ENCODE measurements at places on chromosomes 2 and 18.

- DNase-seq: no peak
Observed at GRCh38 chr2:230076819-230077218, 8.1 kb upstream of the SLC16A14 start.

DNA sequence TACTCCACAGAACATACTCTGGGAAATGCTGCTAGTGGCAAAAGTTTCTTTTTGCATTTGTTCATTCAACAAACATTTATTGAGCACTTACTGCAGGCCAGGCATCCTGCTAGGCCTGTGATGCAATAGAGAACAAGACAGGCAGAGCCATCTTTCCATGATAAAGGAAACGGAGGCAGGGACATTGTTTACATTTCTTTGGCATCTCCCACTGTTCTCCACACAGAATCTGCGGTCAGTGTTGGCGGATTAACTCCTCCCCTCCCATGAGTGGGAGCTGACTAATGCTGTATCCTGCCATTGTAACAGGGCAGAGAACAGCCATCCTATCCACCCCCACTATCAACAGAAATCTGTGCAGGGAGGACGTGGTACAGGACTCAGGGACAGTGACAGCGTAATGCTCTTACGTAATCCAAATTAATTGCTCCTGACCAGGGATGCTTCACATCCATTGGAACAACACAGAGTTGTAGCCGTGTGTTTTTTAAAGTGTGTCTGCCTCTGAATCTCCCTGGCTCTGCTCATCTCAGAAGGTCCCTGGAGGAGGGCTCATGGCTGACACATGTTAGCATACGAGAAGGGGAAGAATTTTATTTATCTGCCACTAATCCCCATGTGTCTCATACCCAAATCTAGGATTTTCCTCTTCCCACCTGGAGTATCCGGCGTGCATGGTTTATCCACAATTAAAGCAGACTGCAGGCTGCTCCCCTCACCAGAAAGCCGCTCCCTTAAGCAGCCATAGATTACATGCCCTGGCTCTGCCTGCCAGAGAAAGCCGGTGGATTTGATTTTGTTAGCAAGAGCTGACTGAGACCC is 32.3 kb downstream of the STEAP3 start:
- no peak for DNase-seq

- peak; percentile 66 for DNase-seq
Observed at GRCh38 chr2:234981197-234982095, 29.6 kb downstream of the SH3BP4 start.

DNA sequence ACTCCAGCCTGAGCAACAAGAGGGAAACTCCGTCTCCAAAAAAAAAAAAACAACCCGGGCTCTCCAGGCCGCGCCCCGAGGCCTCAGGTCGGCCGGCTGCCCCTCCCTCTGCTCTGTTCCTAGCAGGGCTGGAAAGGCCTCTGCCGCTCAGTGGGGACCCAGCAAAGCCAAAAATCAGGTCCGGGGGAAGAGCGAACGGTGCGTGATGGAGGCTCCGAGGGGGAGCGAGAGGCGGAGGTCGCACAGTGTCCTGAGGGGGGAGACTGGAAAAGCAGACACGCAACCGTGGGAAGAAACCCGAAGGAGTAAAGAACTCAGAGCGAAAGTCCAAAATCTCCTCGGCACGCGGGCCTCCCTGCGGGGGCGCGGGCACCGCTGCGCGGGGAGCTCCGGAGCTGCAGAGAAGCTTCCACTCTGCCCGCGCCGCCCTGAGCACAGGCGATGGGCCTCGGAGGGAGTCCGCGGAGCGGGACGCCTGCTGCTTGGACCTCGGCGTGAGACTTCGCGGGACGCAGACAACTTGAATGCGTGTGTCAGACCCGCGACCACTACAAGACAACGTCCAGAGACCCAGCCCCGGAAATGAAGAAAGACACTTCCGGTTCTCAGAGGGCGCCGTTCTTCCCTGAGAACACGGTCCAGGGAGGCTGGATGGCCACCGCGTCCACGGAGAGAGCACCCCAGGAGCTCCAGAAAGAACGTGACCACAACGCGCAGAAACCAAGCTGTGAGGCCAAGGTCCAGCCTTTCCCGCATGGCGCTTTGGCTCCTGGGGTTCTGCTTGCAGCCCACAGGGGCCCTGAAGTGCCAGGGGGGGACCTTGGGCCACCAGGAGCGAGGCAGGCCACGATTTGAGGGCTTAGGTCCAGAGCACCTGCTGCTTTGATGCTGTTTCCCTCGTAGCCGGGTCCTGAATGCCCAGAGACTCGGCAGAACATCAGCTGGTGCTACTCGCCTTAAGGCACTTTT is 219.8 kb downstream of the DPP10 start:
- no peak for DNase-seq

DNA sequence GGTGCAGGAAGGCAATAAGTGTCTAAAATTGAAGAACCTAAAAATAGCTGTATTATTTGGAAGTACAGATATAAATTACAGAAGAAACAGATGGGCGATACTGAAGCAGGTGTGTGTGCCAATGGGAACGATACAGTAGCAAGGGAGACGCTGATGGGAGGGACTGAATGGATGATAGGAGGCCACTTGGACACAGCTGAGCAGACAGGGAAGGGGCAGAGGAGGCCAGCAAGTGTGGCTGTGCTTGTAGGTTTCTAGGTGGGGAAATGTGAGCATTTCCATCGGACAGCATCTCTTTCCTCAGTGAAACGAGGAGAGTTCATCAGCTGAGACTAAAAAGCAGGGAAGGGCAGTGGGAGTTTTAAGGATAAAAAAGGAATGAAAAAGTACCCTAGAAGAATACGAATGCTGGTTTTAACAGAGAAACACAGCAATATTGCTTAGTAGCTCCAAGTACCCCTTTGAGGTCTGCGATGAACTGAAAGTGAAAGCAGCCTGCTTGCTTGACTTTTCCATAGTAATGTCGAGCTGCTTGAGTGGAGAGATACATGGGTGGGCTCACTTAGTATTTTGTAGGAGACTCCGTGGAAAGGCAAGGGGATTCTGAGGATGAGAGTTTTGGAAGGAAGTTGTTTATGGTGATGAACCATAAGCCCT is 91.7 kb upstream of the EPC2 start:
- no peak for DNase-seq

GRCh38 chr2:60890393-60890707 is 9.0 kb downstream of the REL start:
- no peak for DNase-seq

GRCh38 chr18:77035380-77036187 is 97.0 kb downstream of the MBP start:
- DNase-seq: no peak

GRCh38 chr2:190136825-190137224 is 74.3 kb upstream of the MSTN start:
- no peak for DNase-seq

DNA sequence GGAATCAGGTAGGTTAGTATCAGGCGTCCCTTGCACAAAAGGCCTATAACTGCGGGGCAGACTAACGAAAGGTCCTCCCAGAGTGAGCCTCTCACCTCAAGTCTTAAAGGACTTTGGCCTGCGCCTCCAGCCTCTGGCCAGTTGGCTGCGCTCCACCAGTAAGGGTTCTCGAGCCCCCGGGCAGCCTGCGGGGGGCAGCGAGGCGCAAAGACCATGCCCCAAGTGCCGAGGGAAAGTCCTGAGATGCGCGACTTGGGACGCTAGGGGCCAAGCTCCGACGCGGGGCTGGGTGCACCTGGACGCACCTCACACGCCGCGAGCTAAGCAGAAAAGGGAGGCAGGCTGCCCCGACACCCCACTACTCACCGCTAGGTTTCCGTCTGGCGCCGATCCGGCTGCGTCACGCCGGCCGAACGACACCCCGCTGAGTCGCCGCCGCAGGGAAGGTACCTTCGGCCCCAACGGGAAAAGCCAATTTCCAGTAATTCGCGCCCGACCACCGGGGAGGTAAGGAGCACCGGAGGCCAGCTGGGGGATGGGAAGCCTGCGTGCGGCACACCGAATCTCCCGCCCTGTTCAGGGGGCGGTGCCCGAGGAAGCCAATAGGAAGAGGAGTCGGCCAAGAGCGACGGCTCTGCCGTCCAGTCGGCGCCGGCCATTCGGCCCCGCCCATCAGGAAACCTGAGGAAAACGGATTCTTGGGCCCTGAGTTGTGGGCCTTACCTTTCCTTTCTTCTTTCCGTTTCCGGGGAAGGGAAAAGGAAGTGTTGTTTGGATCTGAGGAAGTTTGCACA is at the start of gene ORC2:
ORC2 (minus strand) TSS at position 537 of the 794 bp plus-strand sequence. CDS start 5,537 bp downstream, outside the sequence.
- peak; percentile 98 for DNase-seq

DNA sequence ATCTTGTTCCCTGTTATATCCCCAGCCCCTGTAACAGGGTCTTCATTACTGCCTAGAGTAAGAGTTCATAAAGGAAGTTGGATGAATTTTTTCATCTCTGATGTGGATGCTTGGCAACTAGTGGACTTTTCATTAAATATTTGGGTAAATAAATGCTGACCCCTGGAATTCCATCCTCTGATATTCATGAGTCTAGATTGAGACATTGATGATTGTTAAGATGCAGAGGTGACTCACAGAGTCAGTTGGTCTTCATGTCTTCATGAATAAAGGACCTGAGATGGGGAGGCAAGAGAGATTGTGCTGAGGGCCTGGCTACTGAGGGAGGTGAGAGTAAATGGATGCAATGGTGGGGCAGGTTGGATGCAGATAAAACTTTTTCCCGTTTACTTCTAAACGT is 132.7 kb upstream of the NT5C1B start:
- DNase-seq: no peak

DNA sequence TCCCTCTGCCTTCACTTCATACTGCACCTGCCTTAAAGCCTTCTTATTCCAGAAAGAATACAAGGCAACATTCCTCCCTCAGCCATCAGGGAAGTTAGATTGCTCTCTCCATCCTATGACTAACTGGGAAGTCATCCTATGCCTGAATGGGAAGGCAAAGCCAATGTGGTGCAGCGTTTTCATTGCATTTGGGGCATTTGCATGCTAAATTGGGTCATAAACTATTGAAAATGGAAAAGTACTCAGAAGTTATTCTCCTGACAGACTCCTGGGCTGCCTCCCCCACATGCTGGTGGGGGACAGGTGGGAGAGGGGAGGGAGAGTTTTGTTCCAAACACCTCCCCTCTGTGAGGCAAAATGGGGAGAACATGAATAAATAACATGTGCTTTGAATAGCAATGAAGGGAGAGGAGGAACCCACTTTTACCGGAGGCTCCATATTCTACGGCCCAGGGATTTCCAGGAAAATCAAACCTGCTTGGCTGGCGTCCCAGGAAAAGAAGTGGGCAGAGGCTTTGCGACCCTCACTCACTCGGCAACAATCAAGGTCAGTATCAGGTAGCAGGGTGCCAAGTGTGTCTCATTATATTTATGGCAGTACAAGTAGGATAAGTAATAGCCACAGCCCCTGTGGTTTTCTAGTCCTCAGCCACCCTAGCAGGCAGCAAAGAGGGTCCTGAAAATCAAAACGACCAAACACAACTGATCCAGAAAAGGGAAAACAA is 84.1 kb downstream of the BOD1L2 start:
- no peak for DNase-seq

GRCh38 chr2:168997794-168998193 is 33.3 kb downstream of the ABCB11 start:
- DNase-seq: no peak

- DNase-seq: no peak
Observed at GRCh38 chr2:101135412-101136296, 15.5 kb downstream of the TBC1D8 start.

GRCh38 chr2:239146011-239146641 is 254.7 kb downstream of the HDAC4 start:
- DNase-seq: no peak

GRCh38 chr2:238095143-238095542 is 5.0 kb upstream of the ESPNL start:
- peak; percentile 48 for DNase-seq

GRCh38 chr2:11667866-11668637 is 1.9 kb downstream of the NTSR2 start:
- DNase-seq: no peak

DNA sequence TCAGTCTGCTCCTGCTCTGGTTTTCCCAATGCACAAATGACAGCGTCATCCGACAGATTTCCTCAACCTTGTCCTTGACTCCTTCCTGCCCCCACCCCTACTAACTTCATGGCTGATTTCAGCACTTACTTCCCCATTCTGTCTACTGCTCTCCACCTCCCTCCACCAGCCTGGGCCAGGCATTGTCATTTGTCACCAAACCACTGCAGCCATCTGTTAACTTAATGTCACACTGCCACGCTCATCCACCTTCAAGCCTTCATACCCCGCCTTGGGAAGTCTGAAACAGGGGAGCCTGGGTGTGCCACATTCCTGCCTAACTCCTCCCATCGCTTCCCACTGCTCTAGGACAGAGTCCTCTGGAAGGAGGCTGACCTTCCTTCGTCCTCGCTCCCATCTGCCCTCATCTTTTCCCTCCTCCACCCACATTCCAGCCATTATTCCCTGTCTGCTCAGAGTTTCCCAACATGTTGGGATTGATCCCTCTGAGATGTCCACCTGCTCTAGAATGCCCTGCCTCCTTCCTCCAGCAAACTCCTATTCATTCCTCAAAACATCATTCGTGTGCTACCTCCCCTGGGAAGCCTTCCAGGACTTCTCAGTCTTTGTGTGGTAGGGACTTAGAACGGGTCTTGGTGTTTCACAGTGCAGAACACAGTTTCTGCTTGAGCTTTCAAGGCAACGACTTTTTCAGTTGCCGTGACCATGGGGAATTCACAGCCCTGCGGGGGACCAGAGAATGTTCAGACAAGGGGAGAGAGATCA is 42.2 kb upstream of the SMAD7 start:
- no peak for DNase-seq

GRCh38 chr18:58758046-58758445 is 86.8 kb downstream of the MALT1 start:
- DNase-seq: no peak

DNA sequence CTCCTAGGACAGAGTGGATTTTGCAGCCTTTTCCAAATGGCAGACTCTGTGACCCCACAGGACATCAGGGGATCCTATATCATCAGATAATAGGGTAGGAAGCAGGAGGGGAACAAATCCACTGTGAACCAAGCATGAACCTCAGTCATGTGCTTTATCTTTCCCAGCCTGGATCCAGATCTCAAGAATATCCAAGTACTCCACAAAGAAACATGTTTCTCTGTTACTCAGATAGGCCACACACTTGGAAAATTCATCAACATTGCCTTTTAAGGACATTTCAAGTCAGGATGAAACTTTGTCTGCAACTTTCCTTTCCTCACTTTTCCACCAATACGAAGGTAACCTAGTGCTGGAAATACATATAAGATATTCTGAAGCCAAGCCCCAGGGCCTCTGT is 85.8 kb downstream of the RDH14 start:
- no peak for DNase-seq

DNA sequence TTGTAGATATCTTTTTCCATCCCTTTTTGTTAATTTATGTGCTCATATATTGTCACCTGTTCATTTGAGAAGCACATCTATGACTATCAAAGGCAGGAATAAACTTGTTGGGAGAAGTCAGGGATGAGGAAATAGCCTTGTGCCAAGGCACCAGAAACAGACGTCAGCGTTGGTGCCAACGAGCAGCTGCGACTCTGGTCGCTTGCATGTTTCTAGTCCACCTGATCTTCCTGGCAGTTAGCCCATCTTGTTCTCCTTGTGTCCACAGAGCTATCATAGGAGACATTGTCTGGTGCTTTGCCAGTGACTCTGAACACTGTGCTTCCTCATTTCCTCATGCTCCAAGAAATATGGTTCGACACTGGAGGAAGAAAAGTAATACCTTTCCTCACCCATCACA is 374.4 kb downstream of the PTPRM start:
- no peak for DNase-seq

- DNase-seq: no peak
Observed at GRCh38 chr2:48341551-48342133, 188.3 kb upstream of the STON1 start.

- no peak for DNase-seq
Observed at GRCh38 chr2:96953611-96953978, 32.8 kb downstream of the FAM178B start.
